ENCODE measurements at places on chromosomes 3 and 15.

DNA sequence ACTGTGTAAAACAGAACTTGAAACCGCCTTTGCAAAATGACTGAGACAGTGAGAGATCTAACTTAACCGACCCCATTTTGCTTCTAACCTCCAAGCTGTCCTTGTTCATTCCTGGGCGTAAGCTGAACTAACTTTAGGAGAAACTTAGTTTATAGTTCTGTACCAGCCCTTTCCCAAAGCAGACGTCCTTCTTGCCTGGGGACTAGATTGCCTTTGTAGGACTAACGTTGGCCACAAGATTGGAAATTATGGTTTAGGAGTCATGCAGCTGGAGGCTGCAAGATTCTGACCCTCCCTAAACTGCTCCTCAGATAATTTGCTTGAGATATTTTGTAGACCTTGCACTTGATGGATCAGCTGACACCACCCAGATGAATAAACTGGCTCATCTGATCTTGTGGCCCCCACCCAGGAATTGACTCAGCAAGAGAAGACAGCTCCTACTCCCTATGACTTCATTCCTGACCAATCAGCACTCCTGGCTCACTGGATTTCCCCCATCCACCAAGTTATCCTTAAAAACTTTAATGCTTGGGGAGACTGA, 219.9 kb upstream of the PROK2 start:
- DNase-seq, result no peak

DNA sequence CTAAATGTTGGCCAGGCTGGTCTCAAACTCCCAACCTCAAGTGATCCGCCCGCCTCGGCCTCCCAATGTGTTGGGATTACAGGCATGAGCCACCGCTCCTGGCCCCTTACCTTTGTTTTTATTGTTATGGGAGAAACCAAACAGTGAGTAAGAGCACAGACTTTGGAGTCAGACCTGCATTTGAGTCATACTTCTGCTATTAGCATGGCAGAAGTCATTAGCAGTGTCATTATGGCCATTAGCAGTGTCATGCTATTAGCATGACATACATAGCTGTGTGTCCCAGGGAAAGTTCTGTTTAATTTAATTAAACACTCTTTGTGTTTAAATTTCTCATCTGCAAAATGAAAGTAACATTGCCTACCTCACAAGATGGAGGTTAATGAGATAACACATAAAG, 54.8 kb downstream of the SQOR start:
- no peak for DNase-seq

- DNase-seq, result no peak
Observed at GRCh38 chr3:166304584-166304983, 467.4 kb upstream of the BCHE start.

- DNase-seq, result no peak
Observed at GRCh38 chr3:119548341-119548740, 11.1 kb downstream of the CD80 start.

DNA sequence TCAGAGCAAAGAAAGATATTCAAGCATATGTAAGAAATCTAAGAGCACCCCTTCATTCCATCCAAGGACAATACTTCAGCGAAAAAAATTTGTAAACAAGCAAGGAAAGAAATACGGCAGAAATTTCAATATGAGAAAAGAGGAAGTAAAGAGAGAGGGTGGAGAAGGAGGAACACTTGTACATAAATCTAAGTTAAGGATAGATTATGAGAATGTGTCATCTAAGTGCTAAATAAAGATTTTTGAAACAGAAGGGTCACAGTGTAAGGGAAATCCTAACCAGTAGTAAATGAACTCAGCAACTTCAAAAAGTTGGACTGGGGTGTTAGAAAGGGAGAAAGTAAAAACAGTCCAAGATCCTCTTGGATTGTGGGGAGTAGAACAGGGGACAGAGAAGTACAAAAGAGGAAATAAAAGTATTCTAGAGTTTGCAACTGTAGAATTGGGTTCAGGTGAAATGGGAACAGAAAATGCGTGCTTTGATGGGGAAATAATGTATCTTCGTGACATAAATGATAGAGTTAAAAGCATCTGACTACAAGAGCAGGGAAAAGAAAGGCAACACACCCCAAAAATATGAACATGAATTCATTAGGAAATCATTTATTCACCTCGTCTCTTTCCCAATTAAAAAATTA, 68.5 kb upstream of the ATP13A5 start:
- no peak for DNase-seq

DNA sequence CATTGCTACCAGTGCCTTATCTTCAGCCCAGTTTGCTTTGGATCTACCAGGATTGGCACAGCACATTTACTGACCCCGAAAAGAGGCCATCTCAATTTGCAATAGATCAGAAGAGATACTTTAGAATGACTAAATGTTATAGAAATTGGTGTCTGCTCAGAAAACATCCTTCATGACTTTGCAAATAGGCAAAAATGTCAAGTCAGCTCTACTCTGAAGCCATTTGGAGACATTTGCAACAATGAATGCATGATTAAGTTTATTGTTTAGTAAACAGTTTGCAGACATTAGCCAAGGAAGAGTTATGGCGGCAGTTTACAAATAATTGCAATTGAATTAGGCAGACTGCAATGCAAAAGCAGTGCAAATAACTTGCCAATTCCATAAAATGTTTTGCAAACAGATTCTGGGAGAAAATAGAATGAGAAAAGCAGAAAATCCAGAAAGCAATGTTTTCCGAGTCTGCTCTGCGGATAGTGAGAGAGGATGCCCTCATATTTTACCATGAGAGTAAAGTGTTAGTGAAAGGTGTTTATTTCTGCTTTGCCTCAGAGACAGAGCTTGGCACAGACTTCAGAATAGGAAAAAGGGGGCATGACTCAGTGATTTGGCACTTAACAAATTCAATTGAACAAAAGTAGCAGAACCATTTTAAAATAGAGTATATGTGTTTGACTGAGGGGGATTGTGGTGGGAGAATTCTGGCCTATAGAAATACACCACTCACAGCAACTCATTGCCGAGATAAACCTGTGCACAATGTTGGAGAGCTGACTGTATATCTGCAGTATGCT, 334.9 kb upstream of the NR2F2 start:
- no peak for DNase-seq

GRCh38 chr3:158775426-158776410, 26.1 kb upstream of the MFSD1 start:
- no peak for DNase-seq

DNA sequence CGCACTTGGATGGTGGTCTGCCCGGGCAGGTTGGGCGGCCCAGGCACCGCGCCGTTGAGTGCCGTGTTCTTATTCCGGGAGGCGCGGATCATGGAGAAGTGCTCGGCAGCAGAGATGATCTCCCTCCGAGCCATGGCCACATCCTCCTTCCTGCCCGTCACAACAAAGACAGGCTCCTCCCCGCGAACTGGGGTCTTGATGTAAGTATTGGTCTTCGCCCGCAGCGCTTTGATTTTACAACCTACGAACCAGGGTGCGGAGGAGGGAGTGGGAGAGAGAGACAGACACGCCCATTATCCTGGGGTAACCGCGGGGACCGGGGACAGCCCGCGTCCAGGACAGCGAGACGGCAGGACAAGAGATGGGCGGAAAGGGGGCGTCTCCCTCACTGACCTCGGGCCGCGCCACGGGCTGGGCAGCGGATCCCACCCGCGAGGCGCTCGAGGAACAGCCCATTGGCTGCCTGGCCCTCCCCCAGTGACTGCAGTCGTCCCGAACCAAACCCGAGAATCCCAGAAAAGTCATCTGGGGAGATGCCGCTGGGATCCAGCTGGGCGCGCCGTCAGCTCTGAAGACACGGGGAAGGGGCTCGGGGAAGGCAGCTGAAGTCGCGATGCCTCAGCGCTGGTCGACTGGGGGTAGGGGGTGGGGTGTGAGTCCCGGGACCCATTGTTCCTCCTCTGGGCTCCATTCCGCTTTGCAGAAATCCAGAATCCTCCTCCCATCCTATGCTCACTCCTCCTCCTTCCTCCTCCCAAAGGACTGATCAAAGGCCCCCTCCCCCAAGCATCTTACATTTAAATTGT, 1.2 kb downstream of the MEX3B start:
- DNase-seq, result no peak

DNA sequence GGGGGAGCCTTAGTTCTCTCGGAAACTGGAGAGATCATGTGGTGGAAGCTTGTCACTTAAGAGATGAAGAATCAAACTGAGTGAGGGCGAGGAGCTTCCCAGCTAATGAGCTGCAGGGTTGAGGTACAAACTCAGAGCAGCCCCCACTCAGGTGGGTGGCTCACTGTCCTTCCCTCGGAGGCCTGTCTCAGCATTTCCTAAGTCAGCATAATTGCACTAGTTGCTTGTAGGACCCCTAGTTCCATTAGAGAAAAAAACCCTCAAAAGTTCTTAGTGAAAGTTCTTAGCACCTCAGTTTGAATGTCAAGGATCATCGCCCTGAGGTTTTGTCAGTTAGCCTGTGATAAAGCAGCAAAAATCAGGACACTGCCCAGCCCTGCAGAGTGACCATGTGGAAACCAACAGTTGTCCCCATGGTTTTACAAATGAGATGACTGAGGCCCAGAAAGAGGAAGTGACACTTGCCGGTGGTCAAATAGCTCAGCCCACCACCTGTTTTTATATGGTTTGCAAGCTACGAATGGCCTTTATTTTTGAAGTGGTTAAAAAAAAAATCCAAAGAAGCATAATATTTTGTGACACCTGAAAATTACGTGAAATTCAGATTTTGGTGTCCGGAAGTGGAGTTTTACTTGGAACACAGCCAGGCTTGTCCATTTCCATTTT, 11.9 kb downstream of the SMAD6 start:
- no peak for DNase-seq

DNA sequence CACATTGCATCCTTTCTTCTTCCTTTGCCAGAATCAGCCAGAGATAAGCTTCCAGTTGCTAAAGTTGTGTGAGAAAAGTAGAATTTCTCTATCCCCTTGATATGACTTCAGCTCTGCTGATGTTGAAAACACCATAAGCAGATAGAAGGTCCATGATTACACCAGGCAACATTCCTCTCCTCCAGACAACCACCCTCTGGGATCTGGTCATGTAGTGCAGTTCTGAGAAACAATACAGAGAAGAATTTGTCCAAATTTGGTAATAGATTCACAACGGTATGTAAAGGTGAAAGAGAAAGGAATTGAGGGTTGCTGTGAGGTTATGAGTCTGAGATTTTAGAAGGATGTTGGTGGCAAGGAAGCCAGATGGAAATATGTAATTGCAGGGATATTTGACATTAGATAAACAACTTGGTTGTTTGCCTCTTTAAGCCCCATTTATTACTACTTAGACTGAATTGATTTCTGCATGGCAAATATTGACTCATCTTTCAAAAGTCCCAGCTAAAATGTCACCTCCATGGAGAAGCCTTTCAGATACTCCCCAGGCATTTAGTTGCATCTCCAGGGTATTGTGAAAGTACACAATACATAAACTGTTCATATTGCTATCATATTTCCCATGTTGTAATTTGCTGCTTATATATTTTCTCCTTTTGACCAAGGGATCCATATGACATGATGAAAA, 134.9 kb downstream of the GAP43 start:
- DNase-seq, result no peak

DNA sequence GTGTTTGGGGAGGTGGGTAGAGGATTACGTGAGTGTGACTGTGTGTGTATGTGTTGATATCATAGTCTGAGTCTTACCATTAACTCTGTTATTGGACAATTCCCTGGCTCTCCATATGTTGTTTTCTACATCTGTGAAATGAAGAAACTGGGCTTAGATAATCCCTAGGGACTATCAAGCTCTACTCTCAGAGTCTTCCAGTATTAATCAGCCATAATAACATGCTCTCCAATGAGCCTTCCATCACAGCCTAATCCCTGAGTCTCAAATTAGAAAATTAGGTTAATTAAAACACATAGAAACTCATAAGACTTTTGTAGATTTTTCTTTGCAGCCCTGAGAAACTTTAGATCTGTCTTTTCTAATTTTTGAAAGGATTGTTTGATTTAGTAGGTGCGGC, 404.2 kb upstream of the RARB start:
- DNase-seq, result no peak

DNA sequence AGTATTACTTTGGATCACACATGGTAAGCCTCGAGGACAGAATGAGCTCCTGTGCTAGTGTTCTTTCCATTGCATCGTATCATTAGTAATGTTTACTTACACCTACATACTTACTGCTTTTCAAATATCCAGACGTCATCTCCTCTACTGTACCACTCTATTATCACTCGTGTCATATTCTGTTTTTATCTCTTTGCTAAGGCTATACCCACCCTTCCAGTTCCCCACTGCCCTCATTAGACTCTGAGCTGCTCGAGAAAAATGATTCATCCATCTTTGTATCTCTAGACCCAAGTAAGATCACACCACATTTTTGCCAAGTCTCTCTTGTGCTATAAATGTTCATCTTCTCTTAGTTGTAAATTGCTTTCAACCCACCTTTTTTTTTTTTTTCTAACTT, 245.7 kb downstream of the TIGIT start:
- no peak for DNase-seq

DNA sequence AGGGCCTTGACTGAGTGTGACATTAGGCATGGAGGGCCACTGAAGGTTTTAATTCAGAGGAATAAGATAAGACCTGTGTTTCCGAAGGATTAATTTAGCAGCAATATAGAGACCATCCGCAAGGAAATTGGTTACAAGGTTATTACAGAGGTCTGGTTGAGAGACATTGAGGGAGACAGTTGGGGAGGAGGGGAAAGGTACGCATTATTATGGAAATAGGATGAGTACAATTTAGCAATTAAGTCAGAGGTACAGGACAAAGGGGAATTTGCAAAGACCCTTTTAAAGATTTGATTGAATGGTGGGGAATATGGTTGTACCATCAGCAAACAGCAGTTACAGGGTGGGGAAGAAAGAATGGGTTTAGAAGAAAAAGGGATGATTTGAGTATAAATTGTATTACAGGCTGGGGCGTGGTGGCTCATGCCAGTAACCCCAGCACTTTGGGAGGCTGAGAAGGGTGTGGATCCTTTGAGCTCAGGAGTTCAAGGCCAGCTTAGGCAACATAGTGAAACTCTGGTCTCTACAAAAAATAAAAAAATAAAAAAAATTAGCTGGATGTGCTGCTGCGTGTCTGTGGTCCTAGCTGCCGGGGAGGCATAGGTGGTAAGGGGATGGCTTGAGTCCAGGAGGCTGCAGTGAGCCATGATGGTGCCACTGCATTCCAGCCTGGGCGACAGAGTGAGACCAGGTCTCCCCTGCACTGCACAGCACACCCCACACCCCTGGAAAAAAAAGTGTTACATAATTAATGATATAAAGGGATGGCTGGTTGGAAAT, 11.3 kb downstream of the ARL8B start:
- DNase-seq, result no peak

- no peak for DNase-seq
Observed at GRCh38 chr3:185153171-185153771, 411 bp upstream of the C3orf70 start.

GRCh38 chr15:62874959-62875625, 167.5 kb upstream of the TPM1 start:
- no peak for DNase-seq

DNA sequence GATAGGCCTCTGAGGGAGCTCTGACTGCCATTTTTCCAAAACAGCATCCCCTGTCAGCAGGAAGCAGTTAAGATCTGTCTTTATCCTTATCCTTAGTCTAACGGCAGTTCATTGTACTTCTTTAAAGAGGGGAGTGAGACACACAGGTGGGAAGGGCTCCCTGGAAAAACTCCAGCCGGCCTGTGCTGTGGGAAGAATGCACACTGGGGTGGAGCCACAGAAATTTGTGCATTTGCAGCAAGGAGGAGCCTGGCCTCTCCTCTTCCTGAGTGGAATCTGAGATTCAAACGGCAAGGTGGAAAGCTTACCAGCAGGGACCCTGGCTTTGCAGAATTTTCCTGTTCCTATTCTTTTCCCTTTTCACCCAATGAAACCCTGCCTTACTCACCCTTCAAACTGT, 1209.4 kb downstream of the ROBO2 start:
- no peak for DNase-seq

All from stimulated activated CD8-positive, alpha-beta memory T cell treated with anti-CD3 and anti-CD28 coated beads, Interleukin-4, amount 100 ng/mL, for 1 hour (primary cell).